ENCODE measurements at places on chromosomes 11 and 22.

DNA sequence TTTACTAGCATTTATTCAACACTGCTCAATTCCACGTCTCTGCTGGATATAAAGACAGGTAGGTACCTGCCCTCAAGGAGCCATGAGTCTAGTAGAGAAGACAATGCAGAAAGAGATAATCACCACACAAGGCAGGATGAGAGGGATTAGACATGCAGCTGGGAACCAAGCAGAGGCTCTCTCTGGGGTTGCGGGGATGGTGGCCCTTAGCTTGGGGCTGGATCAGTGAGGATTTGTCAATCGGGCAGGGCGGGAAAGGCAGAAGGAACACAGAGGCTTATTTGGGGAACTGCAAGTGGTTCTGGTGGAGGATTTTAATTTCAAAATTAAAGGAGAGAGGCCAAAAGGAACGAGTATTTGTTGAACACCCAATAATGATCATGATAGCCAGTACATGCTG is 8.5 kb upstream of the DMC1 start:
- no peak for DNase-seq

GRCh38 chr11:4699697-4700435 is 2.2 kb upstream of the OR51E2 start:
- DNase-seq = no peak

GRCh38 chr22:29954203-29954855 is 71.4 kb downstream of the MTMR3 start:
- no peak for DNase-seq

DNA sequence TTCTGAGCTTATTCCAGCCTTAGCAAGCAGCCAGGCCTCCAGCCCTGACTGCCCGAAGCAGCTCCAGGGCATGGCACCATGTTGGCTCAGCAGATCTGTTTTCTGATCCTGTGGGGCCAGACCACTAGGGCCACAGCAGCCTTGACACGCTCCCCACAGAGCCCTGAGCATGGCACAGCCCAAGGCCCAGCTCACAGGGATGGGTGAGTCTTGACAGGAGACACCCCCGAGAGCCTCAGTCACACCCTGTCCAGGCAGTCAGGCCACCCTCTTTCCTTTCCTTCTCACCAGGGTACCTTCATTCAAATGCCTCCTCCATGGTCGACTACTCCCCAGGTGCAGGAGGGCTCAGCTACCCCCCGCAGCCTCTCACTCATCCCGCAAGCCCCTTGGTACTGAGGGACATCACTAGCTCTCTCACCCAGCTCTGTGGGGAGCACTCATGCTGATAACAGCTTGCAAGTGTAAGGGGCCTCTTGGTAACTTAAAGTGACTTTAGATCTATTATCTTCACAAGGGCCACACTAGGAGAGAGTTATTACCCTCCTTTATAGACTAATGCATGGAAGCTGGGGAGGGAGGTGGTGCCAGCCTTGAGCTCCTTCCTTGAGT is 3.9 kb upstream of the CDC42BPG start:
- DNase-seq = no peak

- no peak for DNase-seq
These were observed 457 bp downstream of the RNF141 start for GRCh38 chr11:10540546-10540914.

DNA sequence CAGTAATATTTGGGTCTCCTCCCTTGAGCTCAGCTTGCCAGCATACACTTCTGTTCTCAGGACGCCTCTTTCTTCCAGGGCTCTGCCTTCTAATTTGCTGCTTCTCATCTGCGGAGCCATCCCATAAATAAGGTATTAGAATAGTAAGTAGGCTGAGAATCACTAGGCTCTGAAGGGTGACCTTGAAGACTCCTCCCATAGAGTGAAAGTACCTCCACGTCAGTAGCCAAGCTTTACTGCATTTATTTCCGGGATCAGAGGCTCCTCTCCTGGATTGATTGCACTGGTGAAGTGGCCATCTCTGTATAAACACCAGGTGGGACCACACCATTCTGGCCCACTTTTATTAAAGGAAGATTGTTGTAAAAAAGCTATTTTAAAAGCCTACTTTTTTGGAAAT is 315.5 kb downstream of the FAT3 start:
- no peak for DNase-seq

DNA sequence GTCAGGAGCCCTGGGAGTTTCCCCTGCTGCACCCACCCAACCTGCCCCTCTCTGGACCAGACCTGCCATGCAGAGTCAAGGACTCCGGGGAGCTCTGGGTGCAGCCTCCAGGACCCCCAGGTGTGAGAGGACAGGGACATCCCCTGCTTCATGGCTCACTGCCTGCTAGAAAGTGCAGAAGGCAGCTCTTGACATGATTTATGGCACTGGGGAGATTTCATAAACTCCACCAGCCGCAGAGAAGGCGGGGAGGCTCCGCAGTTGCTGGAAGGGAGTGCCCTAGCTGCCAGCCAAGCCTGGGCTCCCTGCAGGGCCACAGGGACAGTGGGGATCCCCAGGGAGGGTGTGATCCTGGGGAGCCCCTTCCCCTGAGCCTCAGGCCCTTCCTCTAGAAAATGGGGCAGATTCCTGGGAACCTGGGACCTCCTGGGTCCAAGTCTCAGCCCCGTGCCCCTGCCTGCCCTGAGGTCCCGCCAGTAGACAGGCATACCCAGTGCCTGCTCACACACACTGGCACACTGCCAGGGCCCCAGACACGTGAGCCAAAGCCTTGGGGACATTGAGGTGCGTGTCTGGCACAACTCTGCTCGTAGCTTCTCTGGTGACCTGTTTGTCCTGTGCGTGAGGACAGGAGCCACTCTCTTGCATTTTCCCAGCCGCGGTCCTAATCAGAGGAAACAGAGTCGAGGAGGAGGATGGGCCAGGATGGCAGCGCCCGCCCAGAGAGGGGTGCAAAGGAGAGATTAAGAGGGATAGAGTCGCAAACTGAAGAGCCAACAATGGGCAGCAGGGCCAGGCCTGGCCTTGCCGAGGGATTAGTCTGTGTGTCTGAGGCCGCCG is 13.8 kb downstream of the CABP7 start:
- no peak for DNase-seq

DNA sequence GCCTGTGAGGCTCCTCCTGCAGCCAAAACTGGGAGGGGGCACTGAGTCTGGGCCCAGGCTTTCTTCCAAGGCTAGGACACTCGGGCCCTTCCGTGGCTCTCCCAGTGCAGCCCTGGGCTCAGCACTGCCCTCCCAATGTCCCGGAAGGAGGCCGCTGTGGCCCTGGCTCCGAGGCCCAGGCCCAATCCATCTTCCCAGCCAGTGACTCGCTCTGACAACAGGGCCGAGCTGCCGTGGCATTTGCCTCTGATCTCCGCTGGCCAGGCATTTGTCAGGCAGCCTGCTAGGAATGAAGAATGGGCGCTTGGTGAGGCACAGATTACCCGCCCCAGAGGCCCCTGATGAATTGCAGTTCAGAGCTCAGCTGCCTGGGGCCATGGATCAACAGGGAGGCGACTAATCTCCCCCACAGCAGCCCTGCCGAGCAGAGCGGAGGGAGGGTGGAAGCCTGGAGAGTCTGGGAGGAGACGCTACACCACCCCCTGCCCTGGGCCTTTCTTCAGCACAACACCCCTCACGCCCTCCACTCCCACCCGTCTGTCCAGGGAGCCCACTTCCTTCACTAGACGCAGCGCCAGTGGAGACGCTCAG is 8.3 kb downstream of the FXYD2 start:
- DNase-seq = no peak

GRCh38 chr22:41885116-41885515 is 29.8 kb downstream of the SHISA8 start:
- DNase-seq = no peak

DNA sequence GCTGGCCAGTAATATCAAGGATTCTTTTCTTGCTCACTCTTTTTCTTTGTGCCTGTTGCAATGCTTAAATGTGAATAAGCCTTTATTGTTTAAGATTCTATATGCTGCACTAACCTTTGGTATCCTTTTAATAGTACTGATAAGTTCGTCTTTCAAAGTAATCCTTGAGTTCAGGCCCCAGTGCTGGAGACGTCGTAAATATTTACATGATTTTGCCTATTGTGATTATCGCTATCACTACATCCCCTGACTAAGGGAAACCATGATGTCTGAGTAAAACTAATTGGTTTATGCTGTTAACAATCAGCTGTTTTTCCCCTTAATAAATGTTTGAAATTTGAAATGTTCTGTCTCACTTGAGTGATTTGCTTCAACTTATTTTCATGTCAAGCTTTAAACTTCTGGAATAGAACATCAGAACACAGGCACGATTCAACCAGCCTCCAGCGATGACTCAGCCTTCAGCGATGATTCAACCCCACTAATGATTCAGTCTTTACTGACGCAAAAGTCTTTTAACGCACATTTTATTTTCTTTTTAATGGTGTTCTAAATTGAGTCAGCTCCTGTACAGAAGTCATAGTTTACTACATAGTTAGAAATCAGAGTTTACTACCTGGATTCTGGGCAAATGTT is 3.9 kb downstream of the HTATIP2 start:
- no peak for DNase-seq

DNA sequence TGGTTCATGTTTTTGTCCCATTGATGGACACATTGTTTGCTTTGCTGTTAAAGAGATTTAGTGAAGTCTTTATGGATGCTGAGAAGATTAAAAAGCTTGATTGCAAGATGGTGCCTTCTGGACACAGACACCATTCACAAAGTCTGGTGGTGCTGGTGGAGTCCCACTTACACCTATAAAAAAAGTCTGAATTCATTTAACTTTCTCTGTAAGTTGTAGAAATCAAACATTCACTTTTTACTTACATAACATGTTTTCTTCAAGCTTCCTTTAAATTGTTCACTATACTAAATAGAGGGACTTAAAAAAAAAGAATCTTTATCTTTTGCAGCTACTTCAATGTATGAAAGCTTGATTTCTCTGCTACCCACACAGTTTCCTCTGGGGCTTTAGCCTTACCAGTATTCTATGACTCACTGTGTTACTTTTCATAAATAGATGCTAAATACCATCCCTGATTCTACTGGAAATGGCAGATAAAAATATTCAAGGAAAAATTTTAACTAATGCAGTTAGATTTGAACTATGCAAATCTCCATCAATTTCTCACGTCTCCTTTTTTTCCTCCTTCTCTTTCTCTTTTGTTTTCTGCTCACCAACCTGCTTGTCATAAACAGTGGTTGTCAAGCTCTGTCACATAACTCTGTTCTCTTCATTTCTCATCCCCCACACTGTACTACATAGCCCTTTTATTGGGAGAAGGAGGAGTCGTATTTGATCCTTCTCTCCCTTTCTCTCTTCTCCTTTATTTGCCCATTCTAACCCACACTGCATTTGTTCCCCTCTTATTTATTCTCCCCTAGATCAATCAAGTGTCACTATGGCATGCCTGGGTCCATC is 89.7 kb downstream of the FAM76B start:
- DNase-seq = no peak

DNA sequence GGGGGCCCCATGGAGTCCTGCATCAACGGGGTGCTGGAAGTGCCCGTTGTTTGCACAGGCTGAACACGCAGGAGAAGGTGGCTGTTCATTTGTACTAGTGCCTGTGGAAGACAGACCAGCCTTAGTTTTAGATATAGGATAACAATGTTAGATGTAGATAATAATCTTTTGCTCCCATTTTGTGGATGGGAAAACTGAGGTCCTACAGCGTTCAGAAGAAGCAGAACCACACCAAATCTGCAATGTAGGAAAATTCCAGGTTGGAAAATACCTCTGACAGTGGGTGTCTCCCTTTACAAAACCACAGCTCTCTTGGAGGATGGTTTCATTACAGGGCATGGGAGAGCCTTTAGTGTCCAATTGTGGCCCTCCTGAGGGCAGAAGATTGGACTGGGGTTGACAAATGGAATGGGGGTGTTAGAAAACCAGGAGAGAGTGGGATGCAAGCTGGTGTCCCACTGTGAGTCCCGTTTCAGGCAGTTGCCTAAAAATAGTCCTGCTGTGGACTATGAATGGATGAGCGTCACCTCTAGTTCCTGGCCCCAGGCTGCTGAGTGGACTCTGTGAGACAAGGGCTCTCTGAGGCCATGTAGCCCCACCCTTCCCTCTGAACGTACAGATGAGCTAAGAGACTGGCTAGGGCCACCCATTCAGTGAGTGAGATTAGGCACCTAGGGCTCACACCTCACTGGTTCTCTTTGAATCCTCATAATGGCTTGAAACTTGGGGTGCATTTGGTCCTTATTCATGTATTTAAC is 508.8 kb downstream of the MN1 start:
- no peak for DNase-seq

GRCh38 chr11:121895919-121896318 is 220.1 kb downstream of the BLID start:
- no peak for DNase-seq

- no peak for DNase-seq
These were observed 7.1 kb downstream of the TIMM10 start for GRCh38 chr11:57523419-57523818.

DNA sequence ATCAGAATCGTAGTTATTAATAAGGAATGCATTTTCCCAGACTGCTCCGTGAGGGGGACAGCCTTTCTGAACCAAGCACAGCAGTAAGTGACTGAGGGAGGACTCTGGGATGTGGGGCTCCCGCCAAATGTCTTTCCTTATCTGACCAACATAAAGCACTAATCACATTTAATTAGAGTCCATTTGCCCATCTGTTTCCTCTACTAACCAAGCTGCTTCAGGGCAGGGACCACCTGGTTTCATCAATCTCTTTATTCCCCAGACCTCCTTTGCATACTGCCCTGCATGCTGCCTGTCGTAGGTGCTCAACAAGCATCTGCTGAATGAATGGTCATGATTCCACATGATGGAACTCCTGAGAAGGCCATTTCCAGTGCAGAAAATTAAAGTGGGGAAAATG is 29.4 kb downstream of the SMCO4 start:
- DNase-seq = no peak

GRCh38 chr22:22855617-22856308 is 31.9 kb upstream of the IGLL5 start:
- DNase-seq = no peak

DNA sequence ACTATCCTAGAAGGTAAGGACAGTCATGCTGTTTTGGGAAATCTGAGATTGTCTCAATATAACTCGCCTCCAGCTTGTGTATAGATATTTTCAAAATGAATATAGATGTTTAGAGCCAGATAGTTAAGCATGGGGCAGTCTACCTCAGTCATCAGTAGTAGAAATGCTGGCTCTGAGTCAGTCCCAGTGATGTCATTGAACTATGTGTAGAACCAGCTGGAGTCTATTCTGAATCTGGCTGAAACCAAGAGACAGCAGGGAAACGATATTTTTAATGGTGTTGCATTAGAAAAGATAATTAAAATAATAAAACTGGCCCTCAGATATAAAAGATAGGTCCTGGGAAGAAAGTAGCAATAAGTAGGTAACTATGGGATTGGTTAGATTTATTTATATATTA is 25.9 kb downstream of the PIWIL4 start:
- no peak for DNase-seq

GRCh38 chr11:32065865-32066629 is 24.8 kb upstream of the RCN1 start:
- DNase-seq = no peak

DNA sequence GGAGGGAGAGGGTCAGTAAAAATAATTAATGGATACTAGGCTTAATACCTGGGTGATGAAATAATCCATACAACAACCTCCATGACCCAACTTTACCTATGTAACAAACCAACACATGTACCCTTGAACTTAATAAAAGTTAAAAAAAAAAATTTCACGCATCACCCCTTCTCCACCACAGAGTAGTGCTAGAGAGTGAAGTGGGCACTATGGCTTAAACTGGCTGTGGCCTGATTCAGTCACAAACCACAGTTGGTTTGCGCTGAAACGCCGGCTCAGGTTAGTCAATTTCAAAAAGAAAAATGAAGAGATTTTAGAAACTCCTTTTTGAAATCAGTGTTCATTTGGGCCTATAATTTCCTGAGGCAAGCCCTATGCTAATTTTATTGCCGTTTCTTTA is 144.3 kb downstream of the TRPC6 start:
- no peak for DNase-seq

GRCh38 chr22:30781271-30781875 is 86.7 kb downstream of the OSBP2 start:
- DNase-seq = no peak

Measured in forelimb muscle (tissue), 1 donor.